NT2/D1 (cell line): ENCODE measurements at places on chromosomes 11 and 22.

- DNase-seq = no peak
Measured at GRCh38 chr22:46646531-46647215, 26.5 kb downstream of the GRAMD4 start.

GRCh38 chr11:110433393-110434333 is 3.9 kb downstream of the FDX1 start:
- DNase-seq = no peak

DNA sequence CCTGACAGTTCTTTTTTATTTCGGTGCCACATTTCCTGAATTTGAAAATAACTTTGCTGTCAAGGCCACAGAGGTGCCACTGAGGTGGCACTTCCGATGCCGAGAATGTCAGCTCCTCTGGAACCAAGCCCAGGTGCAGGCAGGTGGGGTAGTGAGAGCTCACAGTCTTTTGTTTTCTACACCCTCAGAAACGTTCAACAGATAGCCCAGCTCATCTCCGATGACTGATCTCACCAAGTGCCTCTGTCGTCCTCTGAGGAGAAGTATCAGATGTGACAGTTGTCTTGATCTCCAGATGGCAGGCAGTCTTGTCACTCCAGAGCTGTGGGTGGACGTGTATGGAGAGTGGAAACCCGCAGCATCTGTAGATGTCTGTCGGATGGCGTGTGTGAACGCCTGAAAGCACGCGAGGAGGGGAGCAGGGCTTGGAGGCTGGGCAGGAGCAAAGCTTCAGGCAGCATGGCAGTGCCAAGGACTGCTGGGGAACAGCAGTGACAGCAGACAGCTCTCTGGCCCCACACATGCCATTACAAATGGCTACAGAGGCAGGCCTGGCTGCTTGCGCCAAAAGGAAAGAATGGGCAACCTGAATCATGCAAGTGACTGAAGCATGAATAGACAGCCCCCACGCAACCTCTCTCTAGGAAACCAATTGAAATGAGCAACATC is 877.0 kb downstream of the OPCML start:
- DNase-seq = no peak

DNA sequence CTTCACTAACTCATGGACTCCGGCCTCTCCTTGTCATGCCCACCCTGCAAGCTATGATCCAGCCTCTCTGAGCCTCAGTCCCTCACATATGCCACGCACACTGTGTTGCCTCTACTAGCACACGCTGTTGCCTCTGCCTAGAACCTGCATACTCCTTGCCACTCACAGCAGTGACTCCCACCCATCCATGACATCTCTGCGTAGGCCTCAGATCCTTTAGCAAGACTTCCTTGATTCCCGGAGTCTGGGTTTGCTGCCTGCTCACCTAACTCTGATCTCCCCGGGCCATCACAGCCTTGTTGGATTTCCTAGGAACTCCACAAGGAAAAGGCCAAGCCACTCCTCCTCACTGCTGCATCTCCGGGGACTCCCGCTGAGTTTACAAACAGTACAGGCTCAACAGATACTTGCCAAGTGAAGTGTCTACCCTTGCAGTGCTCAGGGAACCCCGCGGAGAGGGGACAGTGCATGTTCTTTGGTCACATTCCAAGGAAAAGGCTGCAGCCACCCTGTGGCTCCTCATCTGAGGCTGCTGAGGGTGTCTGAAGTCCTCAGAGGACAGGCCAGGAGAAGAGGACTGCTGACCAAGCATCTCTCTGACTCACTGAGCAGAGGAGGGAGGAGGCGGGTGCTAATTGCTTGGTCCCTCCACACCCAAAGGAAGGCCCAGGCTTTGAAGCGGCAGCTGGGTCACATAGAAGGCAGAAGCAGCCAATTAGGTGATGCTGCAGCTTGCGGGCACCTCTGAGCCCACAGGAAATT is 42.4 kb upstream of the NAV2 start:
- no peak for DNase-seq

GRCh38 chr11:103436131-103436770 is 327.0 kb downstream of the DYNC2H1 start:
- no peak for DNase-seq

GRCh38 chr11:65204646-65205601 is 23.2 kb downstream of the CAPN1 start:
- peak; percentile 96 for DNase-seq

GRCh38 chr11:94326947-94327346 is 22.6 kb downstream of the IZUMO1R start:
- no peak for DNase-seq

DNA sequence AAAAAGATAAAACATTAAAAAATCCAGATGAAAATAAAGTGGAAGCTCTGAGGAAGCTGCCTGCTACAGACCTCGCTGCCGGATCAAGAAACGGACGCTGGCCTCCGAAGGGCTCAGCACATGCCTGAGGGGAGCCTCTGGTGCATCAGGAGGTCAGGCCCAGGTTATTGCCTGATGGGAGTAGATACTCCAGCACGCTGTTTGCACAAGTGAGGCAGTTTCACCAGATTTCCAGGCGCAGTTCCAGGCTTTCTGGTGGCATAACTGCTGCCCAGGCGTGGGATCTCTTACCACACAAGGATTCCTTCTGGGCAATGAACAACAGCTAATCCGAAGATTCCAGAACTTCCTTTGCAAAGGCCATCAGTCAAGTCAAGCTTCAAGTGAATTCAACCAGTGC is 154.2 kb downstream of the MPPED1 start:
- no peak for DNase-seq

GRCh38 chr11:103091064-103091800 is 728 bp downstream of the DCUN1D5 start:
- DNase-seq = no peak

DNA sequence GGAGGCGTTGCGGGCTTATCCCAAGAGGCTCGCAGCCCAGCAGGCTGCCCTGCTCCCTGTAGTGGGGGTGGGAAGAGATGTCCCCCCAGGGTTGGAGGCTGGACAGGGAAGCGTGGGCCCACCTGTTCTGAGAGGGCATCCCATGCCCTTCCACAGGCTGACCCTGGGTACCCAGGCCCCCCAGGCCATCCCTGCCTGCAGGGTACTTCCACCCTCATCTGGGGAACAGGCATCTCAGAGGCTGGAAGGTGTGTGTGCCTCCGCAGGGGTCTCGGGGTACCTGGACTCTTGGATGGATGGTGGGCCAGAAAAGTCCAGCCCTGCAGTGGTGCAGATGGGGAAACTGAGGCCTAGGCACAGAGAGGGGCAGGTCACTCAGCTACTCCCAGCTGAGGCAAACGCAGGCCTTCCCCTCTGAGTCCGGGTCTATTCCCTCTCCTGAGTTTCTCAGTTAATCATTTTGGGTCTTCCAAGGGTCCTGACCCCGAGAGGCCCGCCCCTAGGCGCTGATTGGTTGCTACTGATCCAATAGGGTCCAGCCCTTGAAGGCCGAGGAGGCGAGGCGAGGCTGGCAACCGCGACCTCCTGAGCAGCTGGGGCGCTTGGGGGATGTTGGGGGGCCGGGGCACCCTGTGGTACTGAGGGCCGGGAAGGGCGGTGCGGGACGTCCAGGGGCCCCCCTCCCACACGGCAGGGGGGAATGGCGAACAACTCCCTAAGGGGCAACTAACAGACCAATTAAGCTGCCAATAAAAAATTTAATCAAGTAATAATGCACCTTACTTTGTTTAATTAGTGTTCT is 23.8 kb downstream of the FLRT1 start:
- no peak for DNase-seq

GRCh38 chr11:13210424-13210823 is 67.2 kb upstream of the BMAL1 start:
- DNase-seq = peak; percentile 70

DNA sequence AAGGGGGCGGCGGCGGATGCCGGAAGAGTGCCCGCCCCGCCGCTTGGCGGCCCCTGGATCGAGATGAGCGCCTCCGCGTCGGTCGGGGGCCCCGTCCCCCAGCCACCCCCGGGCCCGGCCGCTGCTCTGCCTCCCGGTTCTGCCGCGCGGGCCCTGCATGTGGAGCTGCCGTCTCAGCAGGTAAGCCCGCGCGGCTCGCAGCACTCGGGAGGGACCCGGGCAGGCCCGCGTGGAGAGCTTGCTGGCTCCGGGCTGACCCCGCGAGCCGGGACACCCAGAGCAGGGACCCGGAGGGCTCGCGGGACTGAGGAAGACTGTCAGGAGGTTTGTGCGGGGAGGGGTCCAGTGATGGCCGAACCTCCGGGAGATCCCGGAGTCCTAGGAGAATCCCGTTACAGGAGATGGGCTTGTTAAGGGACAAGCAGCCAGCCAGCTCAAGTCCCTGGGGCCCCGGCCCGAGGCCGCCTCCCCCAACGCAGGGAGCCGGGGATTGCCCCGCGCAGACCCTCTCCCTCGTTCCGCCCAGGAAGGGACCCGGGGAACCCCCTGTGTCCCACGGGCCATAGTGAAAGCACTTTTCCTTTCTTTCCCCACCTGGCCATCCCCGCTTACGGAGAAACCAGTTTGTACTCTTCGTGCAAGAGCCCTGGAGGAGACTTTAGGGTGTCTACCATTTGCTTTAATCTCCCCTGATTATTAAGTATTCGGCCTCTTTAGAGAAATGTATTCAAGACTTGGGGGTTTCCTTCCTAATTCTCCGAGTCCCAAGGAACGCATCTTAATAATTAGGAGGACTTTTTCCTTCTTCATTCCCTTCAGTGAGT is 547 bp downstream of the UVRAG start:
- no peak for DNase-seq

DNA sequence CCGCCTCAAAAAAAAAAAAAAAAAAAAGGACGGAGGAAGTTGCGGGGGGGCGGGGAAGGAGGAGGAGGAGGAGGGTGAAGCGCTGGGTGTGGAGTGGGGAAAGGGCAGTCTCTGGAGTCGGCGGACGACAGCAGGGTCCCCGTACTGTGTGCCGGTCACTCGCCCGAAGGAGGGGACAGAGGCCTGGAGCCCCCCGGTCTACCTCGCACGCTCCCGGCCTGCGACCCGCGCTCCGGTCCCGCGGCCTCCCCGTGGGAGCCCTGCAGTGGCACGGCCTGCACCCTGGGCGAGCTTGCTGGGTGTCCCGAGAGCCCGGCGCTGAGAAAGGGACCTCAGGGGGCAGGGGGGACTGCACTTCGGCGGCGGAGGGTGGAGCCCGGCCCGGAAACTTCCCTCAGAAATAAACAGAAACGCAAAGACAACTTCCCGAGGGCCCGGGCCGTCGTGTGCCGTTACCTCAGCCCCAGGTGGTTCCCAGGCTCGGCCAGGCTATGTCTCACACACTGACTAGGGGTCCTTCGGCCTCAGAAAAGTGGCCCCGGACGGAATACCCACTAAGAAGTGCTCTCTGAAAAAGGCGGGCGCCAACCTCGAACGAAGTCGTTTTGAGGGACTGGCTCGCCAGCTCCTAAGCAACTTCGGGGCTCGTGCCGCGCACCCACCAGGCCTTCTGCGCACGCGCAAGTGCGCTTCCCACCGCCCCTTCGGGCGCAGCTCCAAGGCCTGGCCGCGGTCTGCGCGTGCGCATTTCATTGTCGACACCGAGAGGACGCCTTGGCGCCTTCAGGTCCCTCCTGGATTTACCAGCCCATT is at the start of gene MAJIN:
Gene MAJIN, minus strand, starts transcription at position 688 of the 813 bp plus-strand sequence. CDS start 12,703 bp downstream, outside the sequence.
- no peak for DNase-seq

- DNase-seq = no peak
Measured at GRCh38 chr11:32152821-32153220, 61.9 kb downstream of the RCN1 start.
